ENCODE measurements at places on chromosomes 16 and 17. TPM values are rescaled to one million over a fixed set of nuclear protein-coding genes. Genes with fewer than 3 reads are reported as not detected.

The PLXDC1 gene
- total RNA-seq: 6.0 TPM

The PARN gene
- 51.8 TPM for total RNA-seq

The WIPI1 gene
- total RNA-seq: 28.2 TPM

The PRR15L gene
- not detected for total RNA-seq

The HSD17B1 gene
- 0.73 TPM for total RNA-seq

The SPATA2L gene
- 8.0 TPM for total RNA-seq

The SNX20 gene
- total RNA-seq: 98.5 TPM

DNA sequence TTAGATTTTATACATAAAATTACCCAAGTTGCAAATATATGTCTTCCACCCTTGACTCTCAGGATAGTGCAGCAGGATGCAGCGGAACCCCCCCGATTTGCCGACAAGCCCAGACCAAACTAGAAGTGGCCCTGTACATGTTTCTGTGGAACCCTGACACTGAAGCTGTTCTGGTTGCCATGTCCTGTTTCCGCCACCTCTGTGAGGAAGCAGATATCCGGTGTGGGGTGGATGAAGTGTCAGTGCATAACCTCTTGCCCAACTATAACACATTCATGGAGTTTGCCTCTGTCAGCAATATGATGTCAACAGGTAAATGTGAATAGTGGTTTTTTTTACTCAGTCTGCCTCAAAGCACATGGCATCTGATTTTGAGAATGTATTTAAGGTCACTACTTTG, 70.7 kb downstream of the OMG start:
- no peaks in the 10 kb centered on the region for H3K27me3 ChIP-seq
- no peak overlapping the region for H3K4me3 ChIP-seq
- no peak overlapping the region for H3K27ac ChIP-seq
- no peak for DNase-seq

- no peak for DNase-seq
- no peaks in the 10 kb centered on the region for H3K36me3 ChIP-seq
- H3K4me1 ChIP-seq: no peaks in the 10 kb centered on the region
- H3K27ac ChIP-seq: no peak overlapping the region
- H3K27me3 ChIP-seq: no peaks in the 10 kb centered on the region
- H3K4me3 ChIP-seq: no peak overlapping the region
Measured at GRCh38 chr16:62149631-62150030, 113.4 kb upstream of the CDH8 start.

GRCh38 chr17:38453951-38454421, 25.7 kb downstream of the ARHGAP23 start:
- DNase-seq: no peak
- peaks cover 13% of the 10 kb centered on the region for H3K4me1 ChIP-seq
- H3K27me3 ChIP-seq: peaks cover 37% of the 10 kb centered on the region
- H3K4me3 ChIP-seq: no peak overlapping the region
- H3K27ac ChIP-seq: no peak overlapping the region
- H3K36me3 ChIP-seq: no peaks in the 10 kb centered on the region

GRCh38 chr16:84782846-84783245, 36.9 kb upstream of the CRISPLD2 start:
- H3K27ac ChIP-seq: no peak overlapping the region
- no peaks in the 10 kb centered on the region for H3K4me1 ChIP-seq
- DNase-seq: no peak
- no peak overlapping the region for H3K4me3 ChIP-seq
- H3K36me3 ChIP-seq: peaks cover 22% of the 10 kb centered on the region

- peaks cover 9% of the 10 kb centered on the region for H3K27me3 ChIP-seq
- no peaks in the 10 kb centered on the region for H3K4me1 ChIP-seq
- no peak overlapping the region for H3K4me3 ChIP-seq
- no peak for DNase-seq
Measured at GRCh38 chr17:38550661-38551060, 55.1 kb downstream of the SRCIN1 start.

DNA sequence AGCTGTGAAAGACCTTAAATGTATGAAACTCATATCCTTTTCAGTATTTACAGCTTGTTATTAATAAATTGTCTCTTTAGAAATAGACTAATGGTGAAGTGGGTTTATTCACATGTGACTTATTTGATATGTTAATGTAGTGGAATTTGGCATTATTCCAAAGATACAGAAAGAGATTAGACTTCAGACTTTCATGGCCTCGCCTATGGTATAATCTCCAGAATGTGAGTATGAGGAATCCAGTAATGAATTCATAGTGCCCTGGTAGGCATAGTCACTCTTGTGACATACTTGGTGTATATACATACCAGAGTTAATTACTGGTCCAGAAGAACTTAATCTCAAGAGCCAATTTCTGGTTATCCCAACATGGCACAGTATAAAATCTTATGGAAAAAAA, 72.7 kb downstream of the OMG start:
- H3K27me3 ChIP-seq: no peaks in the 10 kb centered on the region
- H3K36me3 ChIP-seq: no peaks in the 10 kb centered on the region
- no peak for DNase-seq
- H3K4me1 ChIP-seq: peaks cover 7% of the 10 kb centered on the region
- no peak overlapping the region for H3K4me3 ChIP-seq
- no peak overlapping the region for H3K27ac ChIP-seq

DNA sequence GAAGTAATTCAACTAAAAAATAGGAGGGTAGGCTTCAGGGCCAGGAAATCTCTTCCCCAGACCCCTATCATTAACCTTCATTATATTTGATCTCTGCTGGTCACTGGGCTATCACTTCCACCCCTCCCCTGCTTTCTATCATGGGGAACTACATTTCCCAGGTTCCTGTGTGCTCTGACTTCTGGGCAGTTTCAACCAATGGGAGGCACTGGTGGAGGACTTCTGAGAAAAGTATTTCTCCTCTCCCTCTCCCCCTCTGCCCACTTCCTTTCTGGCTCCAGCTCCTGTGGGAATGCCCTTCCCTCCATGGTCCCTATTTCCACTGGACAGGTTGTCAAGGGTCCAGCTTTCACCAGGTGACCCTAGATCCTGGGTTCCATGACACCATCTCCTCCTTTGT, 364.4 kb downstream of the C16orf95 start:
- DNase-seq: no peak
- no peaks in the 10 kb centered on the region for H3K27me3 ChIP-seq
- H3K36me3 ChIP-seq: no peaks in the 10 kb centered on the region
- H3K27ac ChIP-seq: no peak overlapping the region

DNA sequence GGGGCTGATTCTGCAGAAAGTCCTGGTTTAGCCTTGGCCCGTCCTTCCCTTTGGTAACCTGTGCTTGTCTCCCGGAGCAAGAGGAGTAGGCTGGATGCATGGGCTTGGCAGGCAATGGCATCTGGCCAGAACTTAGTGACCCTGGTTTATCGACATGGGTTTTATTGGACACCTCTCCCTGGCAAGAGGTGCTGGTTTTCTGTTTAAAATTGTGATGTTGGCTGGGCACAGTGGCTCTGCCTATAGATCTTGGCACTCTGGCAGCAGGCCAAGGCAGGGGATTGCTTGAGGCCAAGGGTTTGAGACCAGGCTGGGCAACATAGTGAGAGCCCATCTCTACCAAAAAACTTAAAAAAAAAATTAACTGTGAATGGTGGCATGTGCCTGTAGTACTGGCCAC, 31.2 kb downstream of the SLC12A3 start:
- H3K4me3 ChIP-seq: no peak overlapping the region
- H3K36me3 ChIP-seq: no peaks in the 10 kb centered on the region
- no peak for DNase-seq
- H3K27ac ChIP-seq: no peak overlapping the region
- peaks cover 15% of the 10 kb centered on the region for H3K4me1 ChIP-seq
- peaks cover 8% of the 10 kb centered on the region for H3K27me3 ChIP-seq

Data from activated CD4-positive, alpha-beta T cell treated with anti-CD3 and anti-CD28 coated beads, Interleukin-2, amount 10 ng/mL, durations not matched to agents 7 days and 5 days (primary cell).